ENCODE measurements at places on chromosomes 3 and 15.

DNA sequence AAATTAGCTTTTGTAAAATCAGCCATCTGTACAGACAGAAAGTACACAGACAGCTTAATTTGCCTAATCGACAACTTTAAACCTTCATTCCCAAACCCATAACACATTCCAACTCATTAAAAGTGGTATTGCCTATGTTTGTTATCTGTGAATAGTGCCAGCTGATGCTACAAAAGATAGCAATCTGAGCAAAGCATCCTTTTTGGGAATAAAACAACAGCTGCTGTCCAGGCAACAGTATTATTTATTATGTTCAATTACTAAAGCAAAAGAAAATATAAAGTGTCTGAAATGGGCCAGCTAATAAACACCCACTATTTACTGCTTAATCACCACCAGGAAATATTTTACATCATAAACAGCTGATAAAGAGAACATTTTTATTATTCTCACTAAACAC lies 134.8 kb upstream of the ABI3BP start:
- no peak for DNase-seq

- DNase-seq, result peak; percentile 76
These were observed 12.1 kb upstream of the RTP2 start for GRCh38 chr3:187714404-187714979.

DNA sequence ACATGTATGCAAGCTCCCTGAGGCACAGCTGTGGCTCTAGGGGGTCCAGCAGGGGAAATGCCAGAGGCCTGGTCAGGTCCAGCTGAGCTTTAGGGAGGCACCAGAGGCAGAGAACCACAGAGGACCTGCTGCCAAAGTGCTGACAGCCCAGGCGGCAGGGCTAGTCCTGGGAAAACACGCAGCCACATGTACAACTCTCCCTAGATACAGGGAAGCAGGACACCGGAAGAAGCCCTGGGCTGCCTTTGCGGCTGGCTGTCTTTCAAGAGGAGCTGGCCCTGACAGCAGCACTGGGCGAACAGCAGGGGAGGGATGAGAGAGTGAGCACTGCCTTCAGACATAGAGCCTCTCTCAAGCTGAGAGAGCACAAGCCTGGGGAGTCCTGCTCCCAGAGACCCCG lies 40.7 kb downstream of the RFT1 start:
- DNase-seq, result no peak

DNA sequence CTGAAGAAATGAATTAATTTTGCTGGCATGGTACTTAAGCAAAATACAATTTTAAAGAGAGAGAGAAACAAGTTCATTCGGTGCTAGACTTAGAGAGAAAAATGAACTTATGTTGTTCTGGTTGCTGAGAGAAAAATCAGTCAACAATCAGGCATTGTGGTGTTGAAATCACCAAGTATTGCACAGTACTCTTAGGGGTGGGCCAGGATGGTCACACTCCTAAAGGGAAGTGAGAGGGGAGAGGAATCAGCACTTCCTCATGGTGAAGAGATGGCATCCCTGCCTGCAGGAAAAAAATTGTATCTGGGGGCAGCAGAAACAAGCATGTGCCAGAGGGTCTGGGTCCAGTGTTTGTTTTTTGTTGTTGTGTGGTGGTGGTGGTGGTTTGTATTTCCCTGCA lies 7.0 kb upstream of the DMXL2 start:
- DNase-seq, result no peak

DNA sequence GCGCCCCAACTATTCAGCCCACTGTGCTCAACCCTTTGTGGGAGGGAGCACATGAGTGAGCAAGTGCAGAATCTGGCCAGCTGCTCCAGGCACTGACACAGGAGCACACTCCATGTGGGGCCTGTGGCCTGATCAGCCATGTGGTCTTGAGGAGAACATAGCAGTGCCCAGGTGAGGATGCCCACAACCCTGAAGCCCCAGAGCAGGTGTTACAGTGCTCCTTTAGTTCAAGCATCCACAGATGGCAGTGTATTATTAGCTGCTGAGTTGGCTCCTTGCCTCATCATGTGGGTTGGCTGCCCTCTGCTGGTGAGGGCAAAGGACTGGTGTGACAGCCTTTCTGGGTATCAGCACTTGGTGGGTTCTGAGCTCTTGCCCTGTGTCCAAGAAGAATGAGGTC lies 1588.2 kb downstream of the SI start:
- DNase-seq, result peak; percentile 44

- DNase-seq, result no peak
These were observed 53.2 kb downstream of the C3orf20 start for GRCh38 chr3:14728113-14728512.

DNA sequence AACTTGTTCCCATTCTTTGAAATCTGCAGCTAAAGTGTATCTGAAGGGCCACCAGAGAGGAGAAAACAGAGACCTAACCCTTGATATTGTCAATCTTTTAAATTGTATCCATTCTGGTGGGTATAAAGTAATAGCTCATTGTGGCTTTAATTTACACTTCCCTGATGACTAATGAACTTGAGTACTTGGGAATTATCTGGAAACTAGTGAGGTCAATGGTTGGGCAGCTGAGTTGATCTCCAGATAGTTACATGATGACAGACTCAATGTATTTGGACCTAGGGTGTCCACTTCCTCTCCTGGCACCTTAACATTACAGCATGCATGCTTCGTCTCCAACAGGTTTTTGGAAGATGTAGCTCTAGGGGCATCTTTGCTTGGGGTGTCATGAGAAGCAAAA lies 195.2 kb downstream of the PDCD6IP start:
- no peak for DNase-seq

DNA sequence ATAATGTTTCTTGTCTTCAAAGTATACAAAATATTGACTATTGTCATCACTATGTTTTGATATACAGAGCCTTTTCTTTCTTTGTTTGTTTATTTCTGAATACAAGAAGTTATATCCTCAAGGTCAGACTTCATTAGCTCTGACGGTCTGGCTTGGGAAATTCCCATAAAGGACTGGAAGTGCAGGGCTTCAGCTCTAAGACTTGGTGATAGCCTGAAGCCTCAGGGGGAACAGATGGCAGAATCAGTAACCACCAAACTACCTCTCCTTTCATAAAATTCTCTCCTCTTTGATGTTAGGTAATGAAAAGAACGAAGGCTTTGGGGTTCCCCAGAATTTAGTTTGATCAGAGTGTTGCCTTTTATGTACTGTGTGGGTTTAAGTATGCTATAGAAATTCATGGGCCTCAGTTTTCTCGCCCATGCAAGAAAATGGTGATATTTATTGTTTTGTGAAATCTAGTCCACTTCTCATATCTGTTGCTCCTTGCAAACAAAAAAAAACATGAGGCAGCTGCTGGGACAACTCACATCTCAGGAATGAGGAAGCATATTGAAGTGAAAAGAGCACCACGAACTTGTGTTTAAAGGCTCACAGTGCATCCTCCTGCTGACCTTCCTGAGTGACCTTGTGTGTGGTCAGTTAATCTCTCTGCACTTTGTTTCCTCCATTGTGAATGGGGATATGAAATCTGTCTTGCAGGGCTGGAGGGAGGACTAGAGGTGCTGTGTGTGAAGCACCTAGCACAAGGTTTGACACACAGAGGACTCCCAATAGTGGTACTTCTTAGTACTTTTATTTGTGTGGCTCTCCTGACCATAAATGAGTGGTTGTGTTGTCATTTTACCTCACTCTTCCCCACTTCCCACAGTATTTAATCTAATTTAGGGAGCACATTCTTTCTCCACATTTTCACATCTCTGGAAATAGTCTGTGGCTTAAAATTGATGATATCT lies 569.8 kb upstream of the IL12A start:
- no peak for DNase-seq

DNA sequence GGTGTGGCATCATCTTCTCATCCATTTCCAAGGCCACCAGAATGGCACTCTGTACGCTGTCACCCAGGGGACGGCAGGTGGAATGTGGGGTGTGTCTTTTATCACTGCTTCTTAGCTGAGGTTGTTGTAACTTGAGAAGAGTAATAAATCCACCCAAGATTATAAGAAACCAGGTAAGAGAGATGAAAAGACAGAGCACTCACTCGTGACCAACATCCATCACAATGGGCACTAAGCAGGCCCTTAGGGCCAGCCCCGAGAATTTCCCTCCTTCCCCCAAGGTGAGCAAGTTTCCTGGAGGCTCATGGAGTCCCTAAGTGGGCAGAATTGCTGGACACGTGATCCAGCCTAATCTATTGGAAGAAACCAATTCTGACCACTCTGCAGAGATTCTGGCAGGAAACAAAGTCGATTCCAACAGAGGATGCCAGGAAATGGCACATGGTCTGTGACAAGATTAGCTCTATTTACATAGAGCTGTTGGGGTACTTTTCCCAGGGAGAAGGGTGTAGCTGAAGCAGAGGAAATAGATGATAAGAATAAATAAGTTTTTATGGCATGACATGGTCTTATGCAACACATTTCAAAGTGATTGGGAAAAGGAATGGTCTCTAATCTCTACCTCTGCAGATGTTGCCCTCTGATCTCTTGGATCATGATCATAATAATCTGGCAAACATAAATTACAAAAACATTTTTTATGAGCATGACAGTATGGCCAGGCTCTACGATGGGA lies 22.5 kb downstream of the SLC6A20 start:
- peak; percentile 69 for DNase-seq

- DNase-seq, result no peak
These were observed 206.2 kb upstream of the CNTN4 start for GRCh38 chr3:1892459-1892858.

DNA sequence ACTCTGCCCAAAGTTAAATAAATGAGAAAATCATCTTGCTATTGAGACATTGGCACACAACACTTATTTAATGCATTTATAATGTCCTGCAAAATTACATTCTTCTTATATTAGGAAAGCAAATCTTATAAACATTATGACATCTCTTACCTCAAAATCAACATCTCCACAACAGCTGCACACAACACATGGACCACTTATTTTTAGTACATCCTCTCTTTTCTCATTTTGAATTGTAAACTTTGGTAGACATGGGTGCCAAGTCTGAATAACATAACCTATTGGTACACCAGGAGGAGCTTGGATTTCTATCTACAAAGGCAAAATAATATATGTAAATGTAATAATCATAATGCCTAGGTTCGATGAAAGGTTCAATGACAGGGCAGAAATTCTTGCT lies 23.0 kb downstream of the PLSCR1 start:
- DNase-seq, result no peak

GRCh38 chr3:157390713-157391515 lies 45.7 kb upstream of the PTX3 start:
- DNase-seq, result no peak

DNA sequence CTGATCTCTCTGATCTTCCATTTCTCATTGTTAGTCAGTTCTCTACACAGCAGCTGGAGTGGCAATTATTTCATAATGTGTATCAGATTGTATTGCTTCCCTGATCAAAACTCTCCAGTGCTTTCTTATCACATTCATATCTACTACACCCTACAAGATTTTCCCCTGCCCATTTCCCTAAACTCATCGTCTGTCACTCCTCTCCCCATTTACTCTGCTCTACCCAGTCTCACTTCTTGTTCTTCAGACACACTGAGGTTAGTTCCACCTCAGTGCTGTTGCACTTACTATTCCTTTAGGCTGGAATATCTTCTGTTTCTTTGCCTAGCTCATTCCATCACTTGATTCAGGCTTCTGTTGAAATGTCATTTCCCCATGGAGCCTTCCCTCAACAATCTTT lies 197.1 kb downstream of the SATB1 start:
- DNase-seq, result no peak

GRCh38 chr15:83077491-83078230 lies 10.6 kb upstream of the BTBD1 start:
- no peak for DNase-seq

DNA sequence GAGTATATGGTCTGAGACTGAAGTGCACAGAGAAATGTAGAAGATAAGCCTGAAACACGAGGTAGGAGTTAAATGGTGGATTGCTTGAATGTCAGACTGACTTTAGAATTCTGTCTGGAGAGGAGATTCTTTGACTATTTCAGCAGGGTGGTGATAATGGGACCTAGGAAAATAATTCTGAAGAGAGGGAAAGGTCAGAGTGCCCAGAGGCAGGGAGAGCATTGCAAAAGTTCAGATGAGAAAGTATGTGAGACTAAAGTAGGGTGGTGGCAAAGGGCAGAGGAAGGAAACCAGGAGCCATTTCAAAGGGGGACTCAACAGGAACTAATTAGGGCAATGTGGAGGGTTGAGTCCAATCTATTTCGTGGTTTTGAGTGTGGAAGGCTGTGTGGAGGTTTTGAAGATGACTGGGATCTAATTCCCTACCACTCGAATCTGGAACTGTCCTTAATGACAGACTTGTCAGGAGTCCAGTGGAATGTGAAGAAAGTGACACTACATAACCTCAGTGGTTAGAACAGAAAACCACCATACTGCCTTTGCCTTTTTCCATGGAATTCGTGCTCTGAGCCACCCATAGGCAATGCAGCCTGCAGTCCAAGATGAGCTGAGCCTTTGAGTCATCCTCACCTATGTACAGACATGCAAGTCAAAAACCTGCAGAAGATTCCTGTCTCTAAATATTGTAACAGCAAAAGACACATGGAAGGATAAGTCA lies 16.1 kb downstream of the CPOX start:
- no peak for DNase-seq

- DNase-seq, result no peak
These were observed 472.8 kb downstream of the ZIC1 start for GRCh38 chr3:147881933-147882332.

- DNase-seq, result no peak
These were observed 105.3 kb downstream of the MAP4 start for GRCh38 chr3:47910777-47911440.

GRCh38 chr3:78003090-78003489 lies 963.2 kb downstream of the ROBO2 start:
- no peak for DNase-seq
